ENCODE measurements at places on chromosomes 11 and 22. TPM values are rescaled to one million over a fixed set of nuclear protein-coding genes. Genes with fewer than 3 reads are reported as not detected.

The OR10A2 gene
- not detected for total RNA-seq

The FOLR3 gene
- total RNA-seq: 3.4 TPM

The PKP3 gene
- total RNA-seq: 0.56 TPM

The SYNGR1 gene
- total RNA-seq: 7.2 TPM

The PRRG4 gene
- total RNA-seq: 0.89 TPM

The B4GAT1 gene
- 89.3 TPM for total RNA-seq

The DGCR6 gene
- total RNA-seq: 0.59 TPM
